ENCODE measurements at places on chromosomes 6 and 20. TPM values are rescaled to one million over a fixed set of nuclear protein-coding genes. Genes with fewer than 3 reads are reported as not detected.

DNA sequence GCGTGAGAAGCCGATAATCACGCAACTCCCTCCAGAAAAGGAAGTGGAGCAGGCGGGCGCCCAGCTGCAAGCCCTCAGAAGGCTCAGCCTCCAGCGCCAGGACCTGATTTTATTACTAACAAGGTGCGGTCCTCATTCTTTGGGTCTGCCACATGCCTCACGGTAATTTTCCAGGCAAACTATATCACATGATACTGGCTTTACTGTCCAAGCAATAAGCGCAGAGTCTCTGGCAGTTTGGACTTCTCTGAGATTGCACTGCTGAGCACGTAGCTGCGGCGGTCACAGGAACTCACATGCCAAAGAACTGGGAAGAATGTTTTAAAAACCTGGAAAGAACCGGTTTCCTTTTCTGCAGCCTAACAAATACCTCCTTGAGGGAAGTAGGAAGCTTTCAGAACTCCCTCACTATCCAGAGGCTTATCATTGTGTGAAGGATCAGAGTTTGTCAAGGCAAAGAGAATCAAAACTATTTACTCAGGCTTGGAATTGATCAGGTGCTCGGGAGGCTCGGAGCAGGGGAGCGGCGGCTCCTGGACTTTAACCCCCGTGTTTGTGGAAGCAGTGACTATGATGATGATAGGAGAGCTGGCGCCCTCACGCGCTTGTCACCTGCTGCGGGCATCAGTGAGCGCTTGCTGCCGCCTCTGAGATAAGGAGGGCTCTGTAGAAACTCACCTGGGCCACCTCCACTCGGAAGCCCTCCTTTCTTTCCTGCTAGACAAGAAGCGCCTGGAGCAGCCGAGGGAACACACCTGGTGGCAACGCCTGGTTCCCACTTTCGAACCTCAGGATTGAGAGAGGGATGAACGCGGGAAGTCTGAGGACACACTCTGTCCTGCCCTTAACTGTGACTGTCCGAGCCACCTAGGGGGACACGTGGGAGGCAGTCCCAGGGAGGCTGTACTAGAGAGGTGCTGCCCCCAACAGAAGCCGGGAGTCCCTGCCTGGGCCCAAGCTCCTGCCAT, 27.2 kb upstream of the SYNJ2 start:
- H3K4me1 ChIP-seq, result no peaks in the 10 kb centered on the region
- peaks cover 10% of the 10 kb centered on the region for H3K36me3 ChIP-seq
- no peak for DNase-seq
- H3K27me3 ChIP-seq, result peaks cover 22% of the 10 kb centered on the region
- peak overlapping the region; percentile 22 for H3K27ac ChIP-seq

DNA sequence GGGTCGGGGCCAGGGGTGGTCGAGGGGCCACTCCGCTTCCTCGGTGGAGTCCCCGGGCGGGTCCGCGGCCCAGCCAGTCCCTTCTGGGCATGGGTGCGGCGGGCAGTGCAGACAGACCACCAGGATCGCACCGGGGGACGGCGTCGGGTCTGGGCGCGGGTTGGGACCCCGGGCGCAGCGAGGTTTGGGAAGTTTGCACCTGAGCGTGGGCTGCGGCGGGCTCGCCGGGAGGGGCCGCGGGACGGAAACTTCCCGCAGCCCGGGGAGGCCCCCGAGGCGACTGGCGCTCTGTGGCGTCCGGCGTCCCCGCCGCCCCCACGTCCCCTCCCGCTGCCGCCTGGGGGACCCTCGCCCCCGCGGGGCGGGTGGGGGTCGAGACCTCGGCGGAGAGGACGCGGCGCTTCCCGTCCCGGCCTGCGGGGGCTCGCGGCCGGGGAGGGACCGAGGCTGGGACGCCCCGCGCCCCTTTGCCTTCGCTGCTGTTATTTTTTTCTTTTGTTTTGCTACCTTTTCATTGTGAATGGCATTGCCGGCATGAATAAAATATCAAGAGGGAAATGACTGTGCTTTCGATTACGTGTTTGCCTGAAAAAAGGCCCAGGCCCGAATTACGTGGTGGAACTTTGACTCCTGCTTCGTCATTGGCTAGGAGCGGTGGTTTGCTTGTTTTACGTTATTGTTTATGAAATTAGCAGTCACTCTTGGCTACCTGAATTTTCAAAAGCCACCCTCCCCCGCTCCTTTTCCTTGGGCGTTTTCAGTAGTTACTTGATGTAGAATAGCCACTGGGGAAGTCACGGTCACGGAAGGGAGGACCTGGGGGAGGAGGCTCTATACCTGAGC, 703 bp downstream of the SNX9 start:
- peaks cover 27% of the 10 kb centered on the region for H3K36me3 ChIP-seq
- H3K4me1 ChIP-seq, result peaks cover 53% of the 10 kb centered on the region
- peak overlapping the region; percentile 93 for H3K4me3 ChIP-seq
- H3K27ac ChIP-seq, result peak overlapping the region; percentile 99

DNA sequence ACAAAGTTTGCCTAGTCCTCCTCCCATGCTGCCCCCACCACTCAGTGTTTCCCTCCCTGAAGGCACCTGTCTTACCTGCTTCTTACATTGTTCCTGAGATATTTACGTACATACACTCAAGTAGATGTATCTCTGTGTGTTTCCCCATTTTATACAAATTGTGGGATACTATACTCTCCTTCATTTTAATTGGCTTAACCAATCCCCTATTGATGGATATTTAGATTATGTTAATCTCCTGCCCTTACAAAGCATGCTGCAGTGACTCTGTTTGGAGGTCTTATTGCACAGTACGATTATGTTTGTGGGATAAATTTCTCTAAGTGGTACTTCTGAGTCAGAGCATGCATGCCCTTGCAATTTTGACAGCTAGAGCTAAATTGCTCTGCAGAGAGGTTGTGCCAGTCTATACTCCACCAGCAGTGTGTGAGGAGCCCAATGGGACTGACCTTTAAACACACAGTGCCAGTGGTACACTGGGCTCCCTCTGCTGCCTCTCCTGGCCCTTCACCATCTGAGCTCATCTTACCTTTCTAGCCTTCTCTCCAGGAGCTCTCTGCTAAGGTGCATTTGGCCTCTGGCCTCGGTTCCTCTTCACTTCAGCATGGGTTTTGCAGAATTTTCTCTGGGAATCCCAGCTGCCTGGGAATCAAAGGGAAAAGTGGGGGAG, 57.4 kb downstream of the LYRM2 start:
- DNase-seq, result no peak
- H3K27ac ChIP-seq, result no peak overlapping the region
- H3K36me3 ChIP-seq, result no peaks in the 10 kb centered on the region
- no peak overlapping the region for H3K4me3 ChIP-seq

GRCh38 chr20:34705397-34706301, 1.5 kb downstream of the TP53INP2 start:
- peaks cover 4% of the 10 kb centered on the region for H3K36me3 ChIP-seq
- peaks cover 25% of the 10 kb centered on the region for H3K27me3 ChIP-seq

Gene ISM1
- 0.58 TPM for total RNA-seq

Gene MLIP
- not detected for total RNA-seq

Gene GATA5
- not detected for total RNA-seq

GRCh38 chr6:75551367-75551952, 50.2 kb upstream of the SENP6 start:
- H3K27ac ChIP-seq, result no peak overlapping the region
- H3K4me1 ChIP-seq, result peaks cover 16% of the 10 kb centered on the region
- H3K36me3 ChIP-seq, result no peaks in the 10 kb centered on the region
- DNase-seq, result no peak
- H3K4me3 ChIP-seq, result no peak overlapping the region
- no peaks in the 10 kb centered on the region for H3K27me3 ChIP-seq

DNA sequence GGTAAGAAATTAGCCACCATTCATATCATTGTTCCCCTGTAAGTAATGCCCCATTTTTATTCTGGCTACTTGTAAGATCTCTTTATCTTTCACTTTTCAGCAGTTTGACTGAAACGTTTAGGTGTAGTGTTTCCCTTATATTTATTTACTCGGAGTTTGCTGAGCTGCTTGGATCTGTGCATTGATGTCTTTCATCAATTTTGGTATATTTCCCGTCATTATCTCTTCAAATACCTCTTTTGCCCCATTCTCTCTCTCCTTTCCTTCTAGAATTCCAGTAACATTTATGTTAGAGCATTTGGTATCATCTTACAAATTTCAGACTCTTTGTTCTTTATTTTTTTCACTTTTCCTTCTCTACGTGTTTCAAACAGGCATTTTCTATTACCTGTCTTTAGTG, 9.2 kb upstream of the SLC13A3 start:
- H3K27me3 ChIP-seq, result no peaks in the 10 kb centered on the region
- H3K4me1 ChIP-seq, result no peaks in the 10 kb centered on the region
- H3K4me3 ChIP-seq, result no peak overlapping the region
- no peaks in the 10 kb centered on the region for H3K36me3 ChIP-seq
- no peak for DNase-seq
- peak overlapping the region; percentile 17 for H3K27ac ChIP-seq

GRCh38 chr6:4381381-4381780, 246.0 kb upstream of the ECI2 start:
- H3K27ac ChIP-seq, result no peak overlapping the region
- H3K27me3 ChIP-seq, result peaks cover 10% of the 10 kb centered on the region
- H3K4me3 ChIP-seq, result no peak overlapping the region
- DNase-seq, result no peak
- no peaks in the 10 kb centered on the region for H3K4me1 ChIP-seq

GRCh38 chr6:162404951-162405350, 322.6 kb downstream of the PRKN start:
- H3K4me1 ChIP-seq, result no peaks in the 10 kb centered on the region
- no peak for DNase-seq
- H3K4me3 ChIP-seq, result no peak overlapping the region
- H3K36me3 ChIP-seq, result no peaks in the 10 kb centered on the region
- no peak overlapping the region for H3K27ac ChIP-seq

DNA sequence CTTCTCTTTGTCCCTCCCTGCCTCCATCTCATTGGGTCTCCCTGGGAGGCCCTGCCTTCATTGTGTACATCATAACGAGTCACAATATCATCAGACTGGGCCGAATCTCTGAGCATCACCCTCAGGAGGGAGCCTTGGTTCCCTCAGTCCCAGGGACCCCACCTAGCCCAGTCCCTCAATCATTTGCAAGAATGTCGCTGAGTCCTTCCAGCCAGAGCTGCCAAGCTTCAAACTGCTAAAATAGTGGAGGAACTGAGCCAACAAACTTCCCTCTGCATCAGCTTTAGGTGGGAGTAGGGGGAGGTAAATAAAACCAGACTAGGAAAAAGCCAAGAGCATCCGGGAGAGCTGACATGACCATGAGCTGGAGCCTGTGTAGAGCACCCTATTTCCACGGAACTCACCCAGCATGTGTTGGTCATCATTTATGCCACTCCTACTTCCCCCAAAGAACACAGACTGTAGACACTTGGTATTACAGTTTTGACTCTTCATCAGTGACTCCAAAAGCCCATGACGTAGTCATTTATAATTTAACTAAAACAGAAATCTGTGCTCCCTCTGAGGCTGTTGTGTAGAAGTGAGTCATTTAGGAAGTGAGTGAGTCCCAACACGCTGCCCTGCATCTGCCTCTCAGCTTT, 28.8 kb upstream of the IL17A start:
- peak overlapping the region; percentile 87 for H3K27ac ChIP-seq
- peaks cover 70% of the 10 kb centered on the region for H3K4me1 ChIP-seq
- H3K27me3 ChIP-seq, result peaks cover 35% of the 10 kb centered on the region
- DNase-seq, result peak; percentile 62
- peaks cover 21% of the 10 kb centered on the region for H3K36me3 ChIP-seq

DNA sequence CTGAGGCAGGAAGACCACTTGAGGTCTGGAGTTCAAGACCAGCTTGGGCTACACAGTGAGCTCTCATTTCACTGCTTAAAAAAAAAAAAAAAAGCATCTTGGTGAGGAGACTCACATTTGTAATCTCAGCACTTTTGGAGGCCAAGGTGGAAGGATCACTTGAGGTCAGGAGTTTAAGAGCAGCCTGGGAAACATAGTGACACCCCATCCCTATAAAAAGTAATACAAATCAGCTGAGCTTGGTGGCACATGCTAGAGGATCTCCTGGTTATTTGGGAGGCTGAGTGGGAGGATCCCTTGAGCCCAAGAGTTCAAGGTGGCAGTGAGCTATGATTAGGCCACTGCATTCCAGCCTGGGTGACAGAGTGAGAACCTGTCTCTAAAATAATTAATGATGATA, 29.4 kb upstream of the SYNCRIP start:
- H3K4me3 ChIP-seq, result no peak overlapping the region
- H3K27me3 ChIP-seq, result no peaks in the 10 kb centered on the region
- no peak for DNase-seq
- H3K27ac ChIP-seq, result no peak overlapping the region

- H3K27me3 ChIP-seq, result no peaks in the 10 kb centered on the region
- H3K4me1 ChIP-seq, result peaks cover 60% of the 10 kb centered on the region
- peak overlapping the region; percentile 17 for H3K27ac ChIP-seq
These were observed 85.7 kb upstream of the TAB2 start for GRCh38 chr6:149231778-149232177.

- no peaks in the 10 kb centered on the region for H3K27me3 ChIP-seq
- H3K4me1 ChIP-seq, result no peaks in the 10 kb centered on the region
- H3K36me3 ChIP-seq, result no peaks in the 10 kb centered on the region
- H3K4me3 ChIP-seq, result no peak overlapping the region
- DNase-seq, result no peak
These were observed 147.3 kb downstream of the PACRG start for GRCh38 chr6:162875070-162875469.

Gene MLN
- not detected for total RNA-seq

GRCh38 chr6:33667776-33668175, 43.7 kb downstream of the UQCC2 start:
- peaks cover 9% of the 10 kb centered on the region for H3K36me3 ChIP-seq
- H3K27me3 ChIP-seq, result no peaks in the 10 kb centered on the region
- no peak overlapping the region for H3K4me3 ChIP-seq
- H3K4me1 ChIP-seq, result peaks cover 9% of the 10 kb centered on the region
- no peak overlapping the region for H3K27ac ChIP-seq
- no peak for DNase-seq

- H3K27me3 ChIP-seq, result peaks cover 57% of the 10 kb centered on the region
- H3K27ac ChIP-seq, result no peak overlapping the region
- no peak for DNase-seq
- no peaks in the 10 kb centered on the region for H3K4me1 ChIP-seq
These were observed 2.1 kb downstream of the DAAM2 start for GRCh38 chr6:39794231-39794630.

Gene OTOR
- not detected for total RNA-seq

- DNase-seq, result peak; percentile 5
- H3K36me3 ChIP-seq, result no peaks in the 10 kb centered on the region
- peak within 1 kb of the TSS; percentile 58 for H3K4me3 ChIP-seq
- H3K27me3 ChIP-seq, result peaks cover 19% of the 10 kb centered on the region
- H3K4me1 ChIP-seq, result peaks cover 5% of the 10 kb centered on the region
- no peak within 1 kb of the TSS for H3K27ac ChIP-seq
These were observed at the start of gene CST3 for GRCh38 chr20:23637282-23638221. Gene CST3, minus strand, starts transcription at chr20:23637955. Its CDS starts 93 bp downstream, at chr20:23637862.

DNA sequence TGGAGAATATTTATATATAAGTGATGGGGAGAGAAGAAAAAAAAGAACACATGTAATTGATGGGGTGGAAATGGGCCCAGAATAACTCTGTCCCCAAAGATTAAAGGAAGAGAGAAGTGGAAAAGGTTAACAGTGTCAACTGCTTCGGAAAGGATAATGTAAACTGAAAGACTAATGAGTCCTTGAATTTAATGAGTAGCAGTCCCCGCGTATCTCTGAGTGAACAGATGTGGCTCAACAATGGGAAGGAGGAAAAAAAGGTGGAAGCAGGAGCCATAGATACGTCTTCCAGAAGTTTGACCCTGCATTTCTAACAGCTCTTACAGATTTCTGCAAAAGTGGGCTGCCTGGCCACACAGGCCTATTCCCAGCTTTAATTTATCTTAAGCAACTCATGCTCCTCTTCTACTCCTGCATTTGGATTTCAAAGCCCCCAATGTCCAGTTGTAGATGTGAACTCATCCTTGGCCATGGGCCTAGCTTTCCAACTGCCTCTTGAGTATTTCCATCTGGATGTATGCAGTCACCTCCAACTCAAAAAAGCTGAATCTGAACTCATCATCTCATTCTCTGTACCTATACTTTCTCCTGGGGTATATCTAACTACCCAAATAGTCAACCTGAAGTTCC, 61.3 kb downstream of the DST start:
- H3K4me1 ChIP-seq, result no peaks in the 10 kb centered on the region
- no peak overlapping the region for H3K27ac ChIP-seq
- no peak for DNase-seq
- no peaks in the 10 kb centered on the region for H3K36me3 ChIP-seq
- H3K27me3 ChIP-seq, result no peaks in the 10 kb centered on the region

Gene DEFB113
- total RNA-seq, result not detected

All from activated T-cell treated with anti-CD3 and anti-CD28 coated beads, Interleukin-2, amount 50 U/mL, for 72 hours (primary cell).